ENCODE measurements at places on chromosomes 12 and 14.
A peak's percentile ranks its signal among the peaks of the same experiment; 100 is the strongest.

DNA sequence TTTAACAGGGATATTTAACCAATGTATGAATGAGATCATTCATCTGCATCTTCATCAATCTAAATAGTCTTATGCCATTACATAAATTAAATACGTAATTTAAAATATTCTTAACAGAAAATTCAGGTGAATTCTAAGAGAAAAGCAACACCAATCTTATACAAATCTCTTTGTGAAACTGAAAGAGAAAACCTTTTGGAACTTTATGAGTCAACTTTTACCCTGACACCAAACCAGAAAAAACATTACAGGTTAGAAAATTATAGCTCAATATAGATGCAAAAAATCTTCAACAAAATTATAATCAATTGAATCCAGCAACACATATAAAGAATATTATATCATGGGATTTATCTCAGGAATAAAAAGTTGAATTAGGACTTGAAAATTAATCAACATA, 3.4 kb downstream of the GLIPR1L1 start:
- DNase-seq = no peak

DNA sequence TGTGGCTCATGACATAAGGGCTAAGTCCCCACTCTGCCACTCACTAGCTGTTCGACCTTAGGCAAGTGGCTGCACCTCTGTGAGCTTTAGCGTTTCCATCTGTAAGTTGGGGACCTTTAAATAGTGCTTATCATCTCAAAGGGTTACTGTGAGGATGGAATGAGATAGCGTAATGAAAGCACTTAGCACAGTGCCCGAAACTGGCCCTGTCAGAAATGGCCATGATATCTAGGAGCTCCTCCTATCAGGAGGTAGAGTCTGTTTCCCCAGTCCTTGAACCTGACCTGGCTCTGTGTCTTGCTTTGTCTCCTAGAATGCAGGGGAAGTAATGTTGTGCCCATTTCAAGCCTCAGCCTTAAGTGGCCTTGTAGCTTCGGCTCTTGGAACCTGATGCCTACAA, 211.0 kb downstream of the RBM19 start:
- DNase-seq = no peak

GRCh38 chr12:117489671-117490070, 128.2 kb upstream of the NOS1 start:
- DNase-seq = no peak

- peak; percentile 77 for DNase-seq
These were observed 571.4 kb upstream of the ATP2B1 start for GRCh38 chr12:90280033-90280432.

DNA sequence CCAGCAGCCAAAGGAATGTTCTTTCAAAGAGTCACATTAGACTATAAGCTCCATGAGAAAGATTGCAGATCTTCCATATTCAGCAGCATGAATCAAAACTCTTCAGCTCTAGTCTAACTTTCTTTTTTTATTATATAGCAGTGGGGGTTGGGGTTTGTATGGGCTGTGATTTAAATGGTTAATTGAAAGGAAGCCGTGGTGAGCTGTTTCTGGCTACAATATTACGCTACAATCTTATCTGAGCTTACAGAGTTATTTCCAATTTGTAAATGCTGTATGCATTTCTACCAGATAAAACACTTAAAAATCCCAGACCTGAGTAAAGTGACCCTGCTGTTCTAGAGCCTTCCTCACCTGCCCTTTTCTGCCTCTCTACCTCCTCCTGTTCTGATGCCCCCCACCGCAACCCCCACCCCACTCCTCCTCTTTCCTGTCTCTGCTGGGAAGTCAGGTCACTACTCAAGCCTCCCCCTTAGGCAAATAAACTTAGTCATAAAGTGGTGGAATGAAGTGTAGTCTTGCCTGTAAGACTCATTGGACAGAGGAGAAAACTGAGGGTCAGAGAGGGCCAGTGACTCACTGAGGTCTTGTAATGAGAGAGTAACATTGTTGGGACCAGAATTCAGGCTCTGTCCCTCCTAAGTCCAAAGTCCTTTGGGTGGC, 1089.5 kb downstream of the BCL11B start:
- peak; percentile 44 for DNase-seq
